ENCODE measurements at places on chromosomes 11 and 22.

DNA sequence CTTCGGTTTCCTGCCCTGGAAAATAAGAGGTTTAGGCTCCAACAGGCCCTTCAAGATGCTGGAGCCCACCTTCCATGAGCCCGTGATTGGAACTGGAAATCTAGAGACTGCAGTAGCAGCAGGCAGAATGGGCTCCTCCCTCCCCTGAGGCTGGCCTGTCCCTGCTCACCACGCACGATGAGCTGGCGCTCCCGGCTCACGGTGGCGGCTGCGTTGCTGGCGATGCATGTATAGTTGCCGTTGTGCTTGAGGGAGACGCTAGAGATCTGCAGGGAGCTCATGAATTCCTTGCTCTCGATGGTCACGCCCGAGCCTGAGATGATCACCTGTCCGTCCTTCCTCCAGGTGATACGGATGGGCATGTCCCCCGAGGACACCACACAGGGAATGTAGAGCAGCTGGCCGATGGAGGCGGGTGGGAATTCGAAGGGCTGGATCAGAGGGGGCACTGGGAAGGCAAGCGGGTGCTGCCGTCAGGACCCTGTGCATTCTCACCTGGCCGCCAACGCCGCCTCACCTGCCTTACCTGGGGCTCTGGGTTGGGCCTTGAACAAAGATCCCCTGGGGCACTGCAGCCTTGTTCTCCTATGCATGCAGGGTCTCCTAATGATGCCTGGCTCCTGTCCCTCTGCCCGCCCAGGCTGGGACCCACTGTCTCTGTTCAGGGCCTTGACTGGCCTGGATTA is 177.8 kb downstream of the CEP164 start:
- peaks cover 14% of the 10 kb centered on the region for H3K4me1 ChIP-seq
- H3K27ac ChIP-seq, result no peak overlapping the region
- no peak overlapping the region for H3K4me3 ChIP-seq
- DNase-seq, result no peak

DNA sequence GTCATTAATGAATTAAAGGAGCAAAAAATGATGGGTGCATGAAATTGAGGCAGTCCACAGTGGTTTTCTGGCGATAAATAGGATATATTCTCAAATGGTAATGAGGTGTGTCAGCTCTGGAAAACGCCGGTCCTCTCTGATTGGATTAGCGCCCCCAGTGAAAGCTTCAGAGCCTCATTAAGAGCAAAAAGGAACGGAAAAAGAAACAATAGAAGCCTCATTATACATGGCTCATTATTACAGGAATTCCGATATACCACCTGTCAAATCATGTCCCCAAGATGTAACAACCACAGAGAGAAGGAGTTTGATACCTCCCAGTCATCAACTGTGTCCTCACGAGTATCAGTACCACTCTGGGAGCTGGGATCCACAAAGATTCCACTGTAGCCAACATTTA is 175.7 kb upstream of the PITPNB start:
- DNase-seq, result no peak
- peaks cover 13% of the 10 kb centered on the region for H3K4me1 ChIP-seq
- H3K27me3 ChIP-seq, result no peaks in the 10 kb centered on the region
- H3K4me3 ChIP-seq, result no peak overlapping the region

DNA sequence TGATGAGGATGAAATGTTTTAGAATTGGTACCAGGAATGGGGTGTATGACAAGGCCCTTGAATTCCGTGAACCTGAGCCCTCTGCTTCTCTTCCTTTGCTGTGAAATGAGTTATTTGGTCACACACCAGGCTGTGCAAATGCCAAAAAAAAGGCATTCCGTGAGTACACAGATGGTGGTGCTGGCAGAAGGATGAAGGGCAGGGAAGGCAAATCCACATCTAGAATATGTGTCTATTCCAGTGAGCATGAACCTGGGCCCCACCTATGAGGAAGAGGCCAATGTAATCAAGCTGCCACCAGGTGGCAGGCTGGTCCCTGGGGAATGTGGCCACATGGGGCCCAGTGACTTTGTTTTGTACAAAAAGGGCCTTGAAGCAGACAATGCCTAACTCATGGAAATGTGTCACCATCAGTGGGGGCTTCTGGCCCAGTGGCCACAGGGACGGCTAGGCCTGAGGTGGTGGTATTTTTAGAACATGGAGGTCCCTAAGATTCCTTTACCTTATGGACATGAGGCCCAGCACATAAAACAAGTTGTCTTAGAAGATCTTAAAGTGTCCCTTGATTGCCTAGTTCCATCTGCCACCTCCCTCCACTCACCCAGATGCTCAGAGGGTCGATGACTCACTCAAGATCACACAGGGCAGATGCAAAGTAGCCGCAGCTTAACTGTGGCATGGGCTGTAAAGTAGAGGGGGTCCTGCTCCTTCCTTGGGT is 3.9 kb upstream of the RNF215 start:
- H3K27ac ChIP-seq, result peak overlapping the region; percentile 13
- H3K4me3 ChIP-seq, result no peak overlapping the region
- peaks cover 7% of the 10 kb centered on the region for H3K27me3 ChIP-seq
- H3K4me1 ChIP-seq, result peaks cover 8% of the 10 kb centered on the region
- no peaks in the 10 kb centered on the region for H3K36me3 ChIP-seq

GRCh38 chr22:35409783-35410662 is 10.1 kb downstream of the MCM5 start:
- H3K36me3 ChIP-seq, result peaks cover 22% of the 10 kb centered on the region
- DNase-seq, result no peak
- no peaks in the 10 kb centered on the region for H3K4me1 ChIP-seq
- H3K27ac ChIP-seq, result peak overlapping the region; percentile 48

DNA sequence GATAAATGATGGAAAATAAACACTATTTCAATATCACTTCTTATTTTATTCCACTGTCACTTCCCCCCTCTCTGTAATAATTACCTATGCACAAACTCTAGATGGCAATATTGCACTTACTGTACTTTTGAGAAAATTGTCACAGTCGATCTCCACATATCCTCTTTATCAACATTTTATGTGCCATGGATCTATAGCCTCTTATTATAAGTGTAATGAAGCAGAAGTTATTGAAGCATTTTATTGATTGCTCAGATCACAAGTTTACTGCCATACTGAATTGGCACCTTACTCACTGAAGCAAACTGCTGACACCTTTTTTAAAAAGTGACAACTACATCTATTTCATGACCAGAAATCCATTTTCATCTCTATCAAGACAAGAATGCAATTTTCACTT is 133.4 kb downstream of the DCDC1 start:
- H3K4me3 ChIP-seq, result no peak overlapping the region
- no peaks in the 10 kb centered on the region for H3K36me3 ChIP-seq
- H3K4me1 ChIP-seq, result peaks cover 6% of the 10 kb centered on the region
- no peak for DNase-seq
- no peak overlapping the region for H3K27ac ChIP-seq

DNA sequence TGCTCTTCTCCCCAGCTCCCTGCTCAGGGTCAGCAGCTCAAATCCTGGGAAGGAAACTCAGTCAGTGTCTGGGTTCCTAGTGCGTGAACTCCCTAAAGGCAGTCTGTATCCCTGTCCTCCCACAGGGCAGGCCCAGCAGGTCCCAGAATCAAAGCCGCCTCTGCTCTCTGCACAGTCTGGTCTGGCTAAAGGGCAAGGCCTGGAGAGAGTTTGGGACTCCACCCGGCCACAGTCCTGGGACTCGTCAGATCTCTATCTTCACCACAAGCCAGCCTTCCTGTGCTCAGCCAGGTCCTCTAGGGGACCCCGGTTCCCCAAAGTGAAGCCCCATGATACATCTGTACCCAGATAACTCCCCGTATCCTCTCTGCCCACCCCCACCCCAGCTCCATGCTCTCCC is 56.2 kb upstream of the CSNK2A3 start:
- no peak for DNase-seq
- H3K27ac ChIP-seq, result no peak overlapping the region
- peaks cover 34% of the 10 kb centered on the region for H3K4me1 ChIP-seq
- H3K27me3 ChIP-seq, result peaks cover 9% of the 10 kb centered on the region
- H3K36me3 ChIP-seq, result no peaks in the 10 kb centered on the region

DNA sequence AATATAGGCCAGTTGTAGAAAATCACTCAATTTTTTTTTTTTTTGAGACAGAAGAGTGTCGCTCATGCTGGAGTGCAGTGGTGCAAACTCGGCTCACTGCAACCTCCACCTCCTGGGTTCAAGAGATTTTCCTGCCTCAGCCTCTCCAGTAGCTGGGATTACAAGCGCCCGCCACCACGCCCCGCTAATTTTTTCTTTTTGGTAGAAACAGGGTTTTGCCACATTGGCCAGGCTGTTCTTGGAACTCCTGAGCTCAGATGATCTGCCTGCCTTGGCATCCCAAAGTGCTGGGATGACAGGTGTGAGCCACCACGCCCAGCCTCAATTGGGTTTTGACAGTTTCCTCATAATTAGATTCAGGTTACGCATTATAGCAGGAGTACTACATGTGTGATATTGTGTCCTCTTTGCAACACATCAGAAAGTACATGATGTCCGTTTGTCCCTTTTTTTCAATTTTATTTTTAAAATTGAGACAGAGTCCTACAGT is 2.6 kb upstream of the ATP6V1E1 start:
- H3K4me3 ChIP-seq, result peak overlapping the region; percentile 10
- H3K36me3 ChIP-seq, result no peaks in the 10 kb centered on the region
- no peaks in the 10 kb centered on the region for H3K4me1 ChIP-seq
- no peaks in the 10 kb centered on the region for H3K27me3 ChIP-seq
- DNase-seq, result no peak

DNA sequence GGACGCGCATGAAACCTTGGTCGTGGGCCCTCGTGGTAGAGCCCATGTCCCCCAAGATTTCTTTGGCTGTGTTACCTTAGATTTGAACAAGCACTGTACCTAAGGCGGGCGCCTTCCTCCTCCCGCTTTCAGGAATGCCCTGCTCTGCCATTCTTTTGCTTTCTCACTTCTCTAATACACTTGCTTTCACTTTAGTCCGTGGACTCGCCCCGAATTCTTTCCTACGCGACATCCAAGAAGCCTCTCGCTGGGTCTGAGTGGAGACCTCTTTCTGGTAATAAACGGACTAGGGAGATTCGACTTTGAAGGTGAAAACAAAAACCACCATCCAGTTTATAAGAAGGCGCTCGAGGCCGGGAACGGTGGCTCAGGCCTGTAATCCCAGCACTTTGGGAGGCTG is 1.2 kb upstream of the NUP50 start:
- H3K27ac ChIP-seq, result peak overlapping the region; percentile 99
- peaks cover 47% of the 10 kb centered on the region for H3K4me1 ChIP-seq
- H3K4me3 ChIP-seq, result peak overlapping the region; percentile 97
- no peaks in the 10 kb centered on the region for H3K27me3 ChIP-seq

- no peaks in the 10 kb centered on the region for H3K36me3 ChIP-seq
- DNase-seq, result no peak
- peak overlapping the region; percentile 60 for H3K4me3 ChIP-seq
- H3K4me1 ChIP-seq, result peaks cover 32% of the 10 kb centered on the region
- peak overlapping the region; percentile 79 for H3K27ac ChIP-seq
Measured at GRCh38 chr11:10455637-10456487, 798 bp downstream of the AMPD3 start.

DNA sequence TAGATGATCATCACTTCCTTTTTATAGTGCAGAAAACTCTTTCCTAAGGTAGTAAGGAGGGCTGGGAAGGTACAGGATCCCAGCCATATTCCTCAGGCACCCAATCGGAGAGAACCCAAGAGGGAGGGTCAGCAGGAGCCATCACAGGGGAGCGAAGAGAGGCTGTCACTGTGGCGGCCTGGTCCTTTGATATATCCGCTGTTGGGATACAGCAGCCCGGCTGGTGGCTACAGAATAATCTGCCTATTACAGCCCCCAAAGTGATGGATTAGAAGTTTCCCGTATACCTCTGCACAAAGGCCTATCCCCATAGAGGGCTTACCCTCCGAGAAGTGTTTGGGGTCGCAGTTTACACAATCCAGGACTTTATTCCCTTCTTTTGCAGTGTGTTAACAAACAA is 48.5 kb downstream of the OR4D9 start:
- peaks cover 20% of the 10 kb centered on the region for H3K27me3 ChIP-seq
- H3K4me3 ChIP-seq, result peak overlapping the region; percentile 95
- H3K4me1 ChIP-seq, result peaks cover 23% of the 10 kb centered on the region
- H3K27ac ChIP-seq, result peak overlapping the region; percentile 98
- no peak for DNase-seq

DNA sequence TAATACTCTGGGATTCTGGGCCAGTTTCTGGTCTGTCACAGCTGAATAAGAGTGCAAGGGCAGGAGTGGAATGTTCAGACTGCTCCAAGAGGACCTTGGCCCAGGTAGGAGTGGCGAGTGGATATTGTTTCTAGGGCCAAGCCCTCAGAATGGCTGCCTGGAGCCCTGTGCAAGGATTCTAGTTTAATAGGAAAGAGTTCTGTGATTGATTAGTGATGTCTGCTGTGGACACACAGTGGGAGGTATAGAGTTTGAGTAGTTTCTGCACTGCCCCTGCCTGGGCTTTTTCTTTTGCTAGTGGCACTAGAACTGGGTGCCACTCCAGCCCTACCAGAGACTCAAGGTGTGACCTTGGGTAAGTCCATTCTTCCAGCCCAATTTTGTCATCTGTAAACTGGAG is 9.7 kb upstream of the MPPED1 start:
- H3K4me3 ChIP-seq, result no peak overlapping the region
- H3K27me3 ChIP-seq, result peaks cover 15% of the 10 kb centered on the region
- H3K4me1 ChIP-seq, result no peaks in the 10 kb centered on the region
- no peak for DNase-seq

DNA sequence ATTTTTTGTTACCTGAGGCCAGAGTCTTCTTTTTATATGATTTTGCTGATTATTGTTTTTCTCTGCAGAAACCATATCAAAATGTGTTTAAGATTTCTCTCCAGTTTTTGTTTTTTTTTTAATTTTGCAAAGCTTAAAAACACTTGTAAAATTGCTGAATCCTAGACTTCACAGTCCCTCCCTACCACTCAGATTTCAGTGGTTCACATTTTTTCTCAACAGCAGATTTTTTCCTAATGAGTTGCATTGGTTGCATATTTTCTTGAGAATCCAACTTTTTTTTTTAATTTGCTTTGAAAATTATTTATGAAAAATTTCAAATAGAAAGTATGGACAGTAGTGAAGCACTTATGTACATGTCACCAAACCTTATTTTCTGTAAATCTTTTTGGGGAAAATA is 5.8 kb downstream of the ARL14EP start:
- H3K36me3 ChIP-seq, result peaks cover 14% of the 10 kb centered on the region
- no peak overlapping the region for H3K27ac ChIP-seq
- H3K4me3 ChIP-seq, result no peak overlapping the region
- no peak for DNase-seq
- no peaks in the 10 kb centered on the region for H3K27me3 ChIP-seq

DNA sequence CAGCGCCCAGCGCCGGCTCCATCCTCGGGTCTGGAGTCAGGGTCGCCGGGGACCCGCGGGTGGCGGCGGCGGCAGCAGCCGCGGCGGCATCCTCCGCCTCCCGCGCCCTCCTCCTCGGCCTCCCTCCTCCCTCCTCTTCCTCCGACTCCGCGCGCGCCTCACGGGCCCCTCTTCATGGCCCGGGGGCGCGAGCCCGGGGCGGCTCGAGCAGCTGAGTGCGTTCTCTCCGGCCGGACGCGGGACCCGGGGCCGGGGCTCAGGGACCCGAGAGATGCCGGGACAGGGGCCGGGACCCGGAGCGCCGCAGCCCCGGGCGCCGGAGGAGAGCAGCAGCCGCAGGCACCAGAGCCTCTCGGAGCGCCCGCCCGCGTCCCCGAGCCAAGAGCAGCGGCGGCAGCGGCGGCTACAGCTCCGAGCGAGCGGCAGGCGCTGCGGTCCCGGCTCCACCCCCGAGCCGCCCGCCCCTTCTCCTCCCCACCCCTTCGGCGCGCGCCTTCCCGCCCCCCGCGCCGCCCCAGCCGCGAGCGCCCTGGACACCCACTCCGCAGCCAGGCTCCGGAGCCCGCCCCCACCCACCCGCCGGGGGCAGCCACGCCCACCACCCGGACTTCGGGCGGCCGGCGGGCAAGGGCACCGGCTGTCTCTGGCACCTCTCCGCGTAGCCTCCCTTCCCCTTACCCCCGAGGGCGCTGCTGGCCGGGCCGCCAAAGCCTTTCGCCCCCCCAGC is at the start of gene CHST1:
Gene CHST1 (minus strand): TSS at position 417 of the 727 bp plus-strand sequence. CDS start 14,699 bp downstream, outside the sequence.
- H3K27ac ChIP-seq, result no peak within 1 kb of the TSS
- peaks cover 69% of the 10 kb centered on the region for H3K27me3 ChIP-seq
- DNase-seq, result no peak
- H3K4me3 ChIP-seq, result peak within 1 kb of the TSS; percentile 86
- no peaks in the 10 kb centered on the region for H3K36me3 ChIP-seq
